Osteocyte (in vitro differentiated cells): ENCODE measurements at places on chromosomes 4 and X.

- no peak for DNase-seq
Measured at GRCh38 chrX:40104630-40104984, 6.8 kb upstream of the BCOR start.

DNA sequence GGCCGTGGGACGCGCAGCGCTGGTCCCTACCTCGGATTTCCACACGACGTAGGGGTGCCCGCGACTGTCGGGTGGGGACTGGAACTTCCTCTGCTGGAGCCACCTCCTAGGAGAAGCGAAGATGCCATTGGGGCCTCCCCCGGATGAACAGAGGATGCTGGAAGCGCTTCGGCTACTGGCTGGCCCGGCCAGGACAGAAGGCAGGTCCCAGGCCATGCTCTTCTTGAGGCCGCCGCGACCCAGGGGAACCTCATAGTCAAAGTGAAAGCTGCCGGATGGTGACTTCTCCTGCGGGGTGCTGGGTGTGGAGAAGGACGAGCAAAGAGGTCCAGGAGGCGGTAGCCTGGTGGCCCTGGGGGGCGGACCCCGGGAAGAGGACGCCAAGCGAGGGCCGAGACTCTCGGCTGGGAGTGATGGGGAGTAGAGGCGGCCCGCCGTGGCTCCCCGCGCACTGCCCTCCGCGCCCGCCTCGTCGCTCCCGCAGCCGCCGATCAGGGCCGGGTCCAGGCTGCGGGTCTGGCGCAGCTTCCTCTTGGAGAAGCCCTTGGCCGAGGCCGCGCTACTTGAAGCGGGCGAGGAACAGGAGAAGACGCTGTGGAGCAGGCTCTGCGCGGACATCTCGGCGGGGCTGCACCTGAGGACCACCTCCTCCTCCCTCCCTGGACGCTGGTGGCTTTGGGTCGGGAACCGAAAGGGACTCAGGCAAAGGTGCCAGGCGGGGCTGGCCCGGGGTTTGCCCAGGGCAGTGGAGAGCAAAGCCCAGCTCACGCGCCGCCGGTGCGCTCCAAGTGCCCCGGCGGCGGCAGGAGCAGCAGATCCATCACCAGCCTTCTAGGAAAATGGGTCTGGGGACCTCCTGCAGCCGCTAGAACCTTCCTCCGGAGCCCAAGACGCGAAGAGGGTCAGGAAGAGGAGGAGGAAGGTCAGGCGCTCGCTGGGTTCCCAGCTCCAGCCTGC lies 1.2 kb downstream of the ARHGAP6 start:
- no peak for DNase-seq

GRCh38 chr4:6180841-6181631 lies 19.3 kb downstream of the JAKMIP1 start:
- DNase-seq = no peak

DNA sequence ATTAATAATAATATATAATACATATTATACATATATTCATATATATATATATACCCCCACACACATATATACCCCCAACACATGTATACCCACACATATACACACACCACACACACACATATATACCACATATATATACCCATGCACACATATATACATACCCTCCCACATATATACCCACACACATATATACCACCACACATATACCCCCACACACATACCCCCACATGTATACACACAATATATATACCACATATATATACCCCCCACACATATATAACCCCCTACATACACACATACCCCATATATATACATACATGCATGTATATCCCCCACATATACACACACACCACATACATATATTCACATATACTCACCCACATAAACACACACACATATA lies 52.0 kb downstream of the NSG1 start:
- no peak for DNase-seq

DNA sequence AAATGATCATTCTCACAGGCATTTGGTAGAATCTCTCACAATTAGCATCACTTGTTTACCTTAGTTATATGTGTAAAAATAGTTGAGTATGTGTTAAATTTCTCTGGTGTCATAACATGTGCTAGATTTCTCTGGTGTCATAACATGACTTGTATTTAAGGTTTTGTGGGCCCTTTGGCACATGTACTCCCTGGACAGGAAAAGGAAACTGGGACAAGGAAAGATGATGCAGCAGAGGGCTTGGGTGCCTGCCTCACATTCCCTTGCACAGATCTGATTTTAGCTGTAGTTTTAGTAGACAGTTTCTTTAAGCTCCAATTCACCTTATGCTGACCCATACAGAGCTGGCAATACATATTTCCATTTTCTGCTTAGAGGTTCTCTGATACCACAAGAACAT lies 726.0 kb downstream of the C4orf33 start:
- no peak for DNase-seq

GRCh38 chrX:42823443-42823842 lies 45.5 kb upstream of the PPP1R2C start:
- no peak for DNase-seq

- DNase-seq = no peak
Measured at GRCh38 chr4:188021548-188022249, 26.1 kb downstream of the ZFP42 start.

DNA sequence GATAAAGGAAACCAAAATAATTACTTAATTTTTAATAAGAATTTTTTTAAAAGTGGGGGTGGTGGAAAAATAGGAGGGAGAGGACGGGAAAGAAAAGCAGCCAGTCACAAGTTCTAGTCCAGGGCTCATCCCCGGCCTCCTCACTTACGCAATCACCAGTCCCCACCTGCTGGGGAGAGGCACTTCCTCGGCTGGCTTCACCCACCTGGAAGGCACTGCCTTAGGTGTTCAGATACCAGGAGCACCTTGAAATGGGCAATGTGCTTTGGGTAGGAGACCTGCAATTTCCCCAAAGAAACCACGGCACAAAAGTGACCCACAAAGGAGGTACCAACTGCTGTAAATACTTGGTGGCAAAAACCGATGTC lies 23.8 kb downstream of the AFAP1 start:
- no peak for DNase-seq

GRCh38 chrX:33725535-33726210 lies 406.4 kb downstream of the FAM47A start:
- DNase-seq = no peak

DNA sequence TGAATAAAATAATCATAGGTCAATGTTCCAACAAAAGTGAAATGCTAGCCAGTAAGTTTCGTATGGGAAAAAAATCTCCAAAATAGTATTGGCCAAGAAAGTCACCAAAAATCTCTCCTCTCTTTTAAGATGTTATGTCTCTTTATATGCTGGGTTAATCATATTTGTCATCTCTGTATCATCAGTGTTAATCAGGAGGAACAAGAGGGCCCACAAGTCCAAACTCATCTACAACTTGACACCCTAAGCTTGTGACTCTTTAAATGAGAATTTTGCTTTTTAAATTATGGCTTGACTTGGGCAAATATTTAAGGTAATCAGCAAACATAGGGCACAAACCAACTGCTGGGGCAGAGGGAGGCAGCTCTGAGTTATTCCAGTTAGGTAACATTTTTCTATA lies 75.5 kb downstream of the AMMECR1 start:
- no peak for DNase-seq

- no peak for DNase-seq
Measured at GRCh38 chr4:113170805-113171468, 121.5 kb downstream of the ANK2 start.

DNA sequence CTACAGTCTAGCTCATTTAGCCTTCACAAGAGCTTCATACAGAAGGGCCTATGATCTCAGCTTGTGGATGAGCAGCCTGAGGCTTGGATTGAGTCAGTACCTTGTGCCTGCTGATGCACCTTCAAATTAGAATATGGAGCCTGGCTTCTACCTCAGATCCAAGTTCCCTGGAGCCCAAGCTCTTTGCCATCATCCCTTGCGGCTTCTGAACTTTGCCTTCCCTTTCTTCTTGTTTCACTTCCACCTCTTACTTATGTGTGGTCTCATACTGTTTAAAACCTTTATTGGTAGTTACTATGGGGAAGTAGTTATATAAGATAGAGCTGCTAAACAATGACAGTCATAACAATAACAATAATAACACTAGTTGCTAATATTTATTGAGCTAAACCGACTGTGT lies 84.3 kb upstream of the AFF2 start:
- no peak for DNase-seq

DNA sequence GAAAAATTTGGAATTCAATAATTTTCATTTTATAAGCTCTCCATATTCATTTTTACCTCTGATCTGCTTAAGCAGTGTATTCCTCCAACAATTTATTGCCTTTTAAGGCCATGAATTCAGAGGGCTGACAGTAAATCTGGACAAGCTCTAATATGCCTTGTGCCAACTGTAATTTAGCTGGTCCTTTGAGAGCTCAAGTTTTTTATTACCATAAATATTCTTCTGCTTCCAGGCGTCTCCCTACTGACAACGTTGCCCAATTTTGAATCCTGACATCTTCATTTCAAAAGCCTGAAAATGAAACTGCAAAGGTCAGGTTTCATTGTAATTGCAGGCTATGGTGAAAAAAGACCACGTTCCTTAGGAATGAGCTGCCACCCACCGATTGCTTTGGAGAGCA lies 95.8 kb upstream of the GEMIN8 start:
- DNase-seq = no peak
